ENCODE measurements at places on chromosomes 1 and 21. TPM values are rescaled to one million over a fixed set of nuclear protein-coding genes. Genes with fewer than 3 reads are reported as not detected.

The ITGB2 gene
- total RNA-seq, result 110 TPM

The SMCP gene
- not detected for total RNA-seq

- peaks cover 8% of the 10 kb centered on the region for H3K4me1 ChIP-seq
- H3K4me3 ChIP-seq, result no peak overlapping the region
- no peak for DNase-seq
- H3K27me3 ChIP-seq, result no peaks in the 10 kb centered on the region
Measured at GRCh38 chr1:172451002-172451443, 7.2 kb upstream of the PIGC start.

DNA sequence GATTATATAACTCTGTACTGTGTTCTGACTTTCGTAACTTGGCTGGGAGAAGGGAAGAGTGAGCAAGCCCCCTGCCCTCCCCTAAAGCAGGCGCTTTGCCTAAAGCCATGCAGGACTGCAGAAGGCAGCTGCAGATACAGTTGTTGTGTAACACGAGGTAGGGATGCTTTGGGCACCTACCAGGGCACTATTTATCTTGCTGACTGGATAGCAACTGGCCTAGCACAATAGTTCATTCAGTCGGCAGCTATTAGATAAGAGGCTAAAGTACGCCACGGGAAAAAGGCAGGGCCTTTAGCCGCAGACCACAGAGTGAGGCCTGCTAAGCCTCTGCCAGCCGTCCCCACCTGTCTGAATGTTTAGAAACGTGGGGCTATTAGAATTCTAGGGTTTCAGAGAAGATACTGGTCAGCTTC is 80.9 kb downstream of the TTC3 start:
- peaks cover 4% of the 10 kb centered on the region for H3K4me1 ChIP-seq
- no peak for DNase-seq
- no peaks in the 10 kb centered on the region for H3K27me3 ChIP-seq
- H3K27ac ChIP-seq, result no peak overlapping the region
- no peak overlapping the region for H3K4me3 ChIP-seq
- H3K36me3 ChIP-seq, result peaks cover 68% of the 10 kb centered on the region

- no peak overlapping the region for H3K4me3 ChIP-seq
- H3K36me3 ChIP-seq, result peaks cover 75% of the 10 kb centered on the region
- no peaks in the 10 kb centered on the region for H3K27me3 ChIP-seq
- peak overlapping the region; percentile 69 for H3K27ac ChIP-seq
- no peak for DNase-seq
- peaks cover 34% of the 10 kb centered on the region for H3K4me1 ChIP-seq
Measured at GRCh38 chr1:18913065-18913835, 10.9 kb upstream of the ALDH4A1 start.

- H3K4me1 ChIP-seq, result no peaks in the 10 kb centered on the region
- DNase-seq, result no peak
- no peaks in the 10 kb centered on the region for H3K27me3 ChIP-seq
Measured at GRCh38 chr1:226414098-226414698, 6.3 kb upstream of the PARP1 start.

- H3K4me1 ChIP-seq, result peaks cover 17% of the 10 kb centered on the region
- H3K36me3 ChIP-seq, result no peaks in the 10 kb centered on the region
- no peak for DNase-seq
- no peak overlapping the region for H3K27ac ChIP-seq
- no peaks in the 10 kb centered on the region for H3K27me3 ChIP-seq
Measured at GRCh38 chr1:96509951-96510350, 211.6 kb upstream of the PTBP2 start.

- DNase-seq, result no peak
- peaks cover 38% of the 10 kb centered on the region for H3K4me1 ChIP-seq
- H3K4me3 ChIP-seq, result no peak overlapping the region
- no peaks in the 10 kb centered on the region for H3K36me3 ChIP-seq
Measured at GRCh38 chr1:112389689-112390088, 6.3 kb upstream of the CTTNBP2NL start.

- H3K27me3 ChIP-seq, result no peaks in the 10 kb centered on the region
- no peaks in the 10 kb centered on the region for H3K36me3 ChIP-seq
- peak overlapping the region; percentile 85 for H3K27ac ChIP-seq
Measured at GRCh38 chr1:237011432-237011831, 7.2 kb upstream of the MT1HL1 start.
